Astrocyte of the spinal cord (primary cell): ENCODE measurements at places on chromosomes 16 and 17.
A peak's percentile ranks its signal among the peaks of the same experiment; 100 is the strongest.

- DNase-seq, result no peak
These were observed 61.1 kb downstream of the ADAMTS18 start for GRCh38 chr16:77373726-77374125.

DNA sequence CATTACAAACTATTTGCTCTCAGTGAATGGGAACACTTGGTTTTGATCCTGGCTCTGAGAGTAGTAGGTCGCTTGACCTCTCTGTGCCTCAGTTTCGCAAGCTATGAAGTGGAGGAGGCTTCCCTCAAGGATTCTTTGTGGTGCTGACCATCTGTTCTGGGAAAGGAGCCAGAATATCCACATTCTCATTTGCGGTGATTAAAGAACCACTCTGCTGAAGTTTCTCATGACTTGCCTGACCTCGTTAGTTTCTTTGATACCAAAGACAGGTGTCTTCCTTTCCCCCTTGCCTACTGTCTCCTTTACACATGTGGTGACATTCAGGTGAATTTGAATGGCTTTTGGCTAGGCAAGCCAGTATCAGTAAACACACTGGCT, 116.0 kb downstream of the SNX29 start:
- DNase-seq, result peak; percentile 92

GRCh38 chr17:57034807-57035754, 50.0 kb upstream of the AKAP1 start:
- DNase-seq, result no peak

DNA sequence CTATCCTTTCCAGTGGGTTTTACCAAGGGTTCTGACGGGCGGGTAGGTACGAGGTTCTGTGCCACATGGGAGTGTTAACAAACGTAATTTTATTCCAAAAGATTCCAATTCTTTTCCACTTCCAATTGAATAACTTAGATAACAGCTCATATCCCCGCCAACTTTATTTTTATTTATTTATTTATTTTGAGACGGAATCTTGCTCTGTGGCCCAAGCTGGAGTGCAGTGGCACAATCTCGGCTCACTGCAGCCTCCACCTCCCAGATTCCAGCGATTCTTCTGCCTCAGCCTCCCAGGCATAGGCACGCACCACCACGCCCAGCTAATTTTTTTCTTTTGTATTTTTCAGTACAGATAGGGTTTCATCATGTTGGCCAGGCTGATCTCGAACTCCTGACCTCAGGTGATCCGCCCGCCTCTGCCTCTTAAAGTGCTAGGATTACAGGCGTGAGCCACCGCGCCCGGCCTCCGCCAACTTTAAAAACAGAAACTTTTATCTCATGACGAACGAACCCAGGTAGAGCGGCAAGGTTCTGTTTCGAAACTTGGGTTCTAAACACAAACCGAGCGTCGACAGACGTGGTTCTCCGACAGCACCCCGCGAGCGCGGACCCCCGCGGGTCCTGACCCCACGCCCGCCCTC, 613 bp downstream of the ECI1 start:
- DNase-seq, result peak; percentile 24

GRCh38 chr17:59621771-59622170, 2.1 kb downstream of the CLTC start:
- no peak for DNase-seq

- DNase-seq, result peak; percentile 9
These were observed 36.0 kb upstream of the FBXO47 start for GRCh38 chr17:39002991-39003715.
